ENCODE measurements at places on chromosomes 7 and 10. TPM values are rescaled to one million over a fixed set of nuclear protein-coding genes. Genes with fewer than 3 reads are reported as not detected.

EPHA1 gene
- total RNA-seq = 87.5 TPM

VWC2 gene
- not detected for total RNA-seq

UPP1 gene
- 79.9 TPM for total RNA-seq

DRGX gene
- not detected for total RNA-seq

PIK3CG gene
- not detected for total RNA-seq

SLC26A3 gene
- total RNA-seq = not detected

CYP2C19 gene
- total RNA-seq = 0.14 TPM

ANKRD30A gene
- not detected for total RNA-seq

NANOS1 gene
- 0.99 TPM for total RNA-seq

PNLIPRP2 gene
- total RNA-seq = not detected

BMPER gene
- 2.0 TPM for total RNA-seq

ANLN gene
- total RNA-seq = 90.5 TPM

EN2 gene
- total RNA-seq = not detected

MARVELD1 gene
- total RNA-seq = 24.3 TPM

TRPV6 gene
- not detected for total RNA-seq

SSC4D gene
- total RNA-seq = 4.3 TPM

NOS3 gene
- 0.51 TPM for total RNA-seq

HTR5A gene
- total RNA-seq = not detected

RAMP3 gene
- total RNA-seq = not detected

FAM149B1 gene
- 15.6 TPM for total RNA-seq

LIPK gene
- total RNA-seq = 1.4 TPM

HOXA5 gene
- not detected for total RNA-seq

A1CF gene
- total RNA-seq = not detected

ZNF239 gene
- 0.70 TPM for total RNA-seq

ITGB8 gene
- total RNA-seq = 20.8 TPM
